Smooth muscle cell of trachea (primary cell): ENCODE measurements at places on chromosomes 1 and 21. TPM values are rescaled to one million over a fixed set of nuclear protein-coding genes. Genes with fewer than 3 reads are reported as not detected.

Gene MAP10
- total RNA-seq: 1.5 and 1.7 TPM in 2 replicates

Gene ZBTB7B
- 11.1 and 22.0 TPM in 2 replicates for total RNA-seq

Gene HSD3B2
- total RNA-seq: not detected in 2 replicates

Gene RAB42
- 10.6 and 12.2 TPM in 2 replicates for total RNA-seq

Gene NTRK1
- total RNA-seq: not detected in 2 replicates

Gene CRNN
- total RNA-seq: not detected in 2 replicates

Gene KIAA1614
- 9.6 and 13.7 TPM in 2 replicates for total RNA-seq

Gene CD46
- 116 and 153 TPM in 2 replicates for total RNA-seq

Gene MCOLN3
- total RNA-seq: 5.8 and 6.1 TPM in 2 replicates

Gene FNDC5
- 0.87 and 3.6 TPM in 2 replicates for total RNA-seq

Gene B3GALT2
- 0.15 and 0.17 TPM in 2 replicates for total RNA-seq

Gene OR2M3
- total RNA-seq: not detected in 2 replicates

Gene CASQ1
- total RNA-seq: 0.83 TPM in 1 of 2 replicates, not detected in the other

Gene TSSK3
- total RNA-seq: 1.0 and 1.3 TPM in 2 replicates

Gene BGLAP
- total RNA-seq: 0.83 TPM in 1 of 2 replicates, not detected in the other

Gene ALPL
- 0.87 and 13.9 TPM in 2 replicates for total RNA-seq

Gene BACH1
- 75.2 and 95.8 TPM in 2 replicates for total RNA-seq

Gene MROH7
- total RNA-seq: under 0.01 and 0.50 TPM in 2 replicates

Gene TIAM1
- total RNA-seq: 2.9 and 3.5 TPM in 2 replicates

Gene EPHA2
- total RNA-seq: 4.2 and 10.1 TPM in 2 replicates

Gene TRAPPC3
- total RNA-seq: 85.0 and 113 TPM in 2 replicates

Gene PDIK1L
- 2.6 and 4.4 TPM in 2 replicates for total RNA-seq

Gene UCHL5
- total RNA-seq: 28.8 and 40.0 TPM in 2 replicates

Gene GNG12
- 143 and 166 TPM in 2 replicates for total RNA-seq

Gene ASCL5
- total RNA-seq: not detected in 2 replicates

Gene ADGRB2
- 7.4 and 25.0 TPM in 2 replicates for total RNA-seq

Gene OR2L3
- not detected in 2 replicates for total RNA-seq

Gene GPR89A
- total RNA-seq: 18.2 and 46.3 TPM in 2 replicates

Gene CD53
- not detected in 2 replicates for total RNA-seq

Gene ANKRD34A
- 0.50 and 0.73 TPM in 2 replicates for total RNA-seq

Gene FASLG
- not detected in 2 replicates for total RNA-seq

Gene NTNG1
- total RNA-seq: 5.0 and 11.6 TPM in 2 replicates

Gene RXFP4
- total RNA-seq: not detected in 2 replicates

Gene MEX3A
- 0.73 and 2.0 TPM in 2 replicates for total RNA-seq

Gene CELA2A
- total RNA-seq: not detected in 2 replicates

Gene SPATA1
- 0.44 and 1.3 TPM in 2 replicates for total RNA-seq

Gene PRDM15
- total RNA-seq: 4.7 and 4.8 TPM in 2 replicates

Gene RAP1GAP
- 0.15 and 0.17 TPM in 2 replicates for total RNA-seq

Gene IFNLR1
- total RNA-seq: not detected in 2 replicates

Gene PRR9
- not detected in 2 replicates for total RNA-seq

Gene NCAM2
- 9.3 and 14.8 TPM in 2 replicates for total RNA-seq

Gene GJC2
- total RNA-seq: 14.4 and 14.8 TPM in 2 replicates

Gene C8A
- total RNA-seq: under 0.01 TPM in 1 of 2 replicates, not detected in the other

Gene PDE9A
- 0.15 and 0.50 TPM in 2 replicates for total RNA-seq

Gene GRIK3
- total RNA-seq: not detected in 2 replicates

Gene ELK4
- total RNA-seq: 9.3 and 14.0 TPM in 2 replicates

Gene SCCPDH
- total RNA-seq: 51.4 and 61.4 TPM in 2 replicates

Gene TRIM67
- total RNA-seq: under 0.01 TPM in 1 of 2 replicates, not detected in the other

Gene FDPS
- total RNA-seq: 136 and 347 TPM in 2 replicates

Gene SPRR2B
- total RNA-seq: not detected in 2 replicates
